ENCODE measurements at places on chromosomes 5 and 9.

DNA sequence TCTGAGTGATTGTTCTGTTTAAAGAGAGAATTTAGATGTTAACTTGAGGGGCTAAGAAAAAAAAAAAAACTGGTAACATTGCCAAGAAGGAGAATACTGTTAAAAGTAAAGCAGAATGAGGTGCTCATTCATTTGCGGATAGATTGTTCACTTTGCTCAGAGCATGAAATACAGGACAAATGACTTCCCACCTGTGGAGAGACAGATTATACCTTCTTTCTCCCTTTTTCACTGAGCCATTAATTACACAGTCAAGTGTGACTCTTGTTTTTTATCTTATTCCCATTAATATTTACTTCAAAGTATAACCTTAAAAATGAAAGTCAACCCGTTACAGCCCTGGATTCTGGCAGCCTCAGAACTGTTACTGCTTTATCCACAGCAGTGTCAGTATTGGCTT, 264.5 kb downstream of the TAF11L14 start:
- no peak for DNase-seq

DNA sequence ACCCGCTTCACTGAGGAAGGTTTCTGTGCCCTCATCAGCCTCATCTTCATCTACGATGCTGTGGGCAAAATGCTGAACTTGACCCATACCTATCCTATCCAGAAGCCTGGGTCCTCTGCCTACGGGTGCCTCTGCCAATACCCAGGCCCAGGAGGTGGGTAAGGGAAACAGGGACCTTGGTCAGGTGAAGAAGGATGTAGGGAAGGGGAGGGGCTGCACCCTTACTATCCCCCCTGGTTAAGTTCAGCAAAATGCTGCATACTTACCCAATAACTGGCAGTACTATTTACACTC, 4.4 kb downstream of the SLC4A9 start:
- no peak for DNase-seq

DNA sequence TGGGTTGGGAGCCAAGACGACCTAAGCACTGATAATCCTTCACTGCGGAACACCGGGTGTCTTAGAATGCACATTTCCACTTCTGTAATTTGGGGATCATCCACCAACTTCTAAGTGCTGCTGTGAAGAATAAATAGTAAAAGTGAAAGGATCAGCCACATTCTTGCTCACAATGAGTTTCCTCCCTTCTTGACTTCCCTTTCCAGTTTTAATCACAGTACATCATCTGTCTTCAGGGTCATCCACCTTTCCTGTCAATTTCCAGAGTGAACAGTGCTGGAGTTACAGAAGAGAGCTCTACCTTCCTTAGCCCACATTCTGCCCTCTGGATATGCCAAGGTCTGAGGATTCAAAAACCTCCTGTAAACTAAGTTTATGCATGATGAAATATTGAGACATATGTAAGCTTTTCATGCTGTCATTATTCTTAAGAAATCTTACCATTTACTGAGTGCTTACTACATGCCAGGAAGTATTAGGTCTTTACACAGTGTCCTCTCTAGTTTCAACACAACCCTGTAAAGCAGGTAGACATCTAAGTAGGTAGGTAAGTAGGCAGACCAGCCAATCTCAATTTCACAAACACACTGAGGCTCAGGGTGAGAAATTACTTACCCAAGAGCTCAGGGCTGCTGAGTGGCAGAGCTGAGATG, 105.2 kb downstream of the CDK5RAP2 start:
- no peak for DNase-seq

- no peak for DNase-seq
Observed at GRCh38 chr5:26498972-26499371, 539.4 kb downstream of the CDH9 start.

- no peak for DNase-seq
Observed at GRCh38 chr5:95725071-95725820, 5.9 kb upstream of the RHOBTB3 start.

DNA sequence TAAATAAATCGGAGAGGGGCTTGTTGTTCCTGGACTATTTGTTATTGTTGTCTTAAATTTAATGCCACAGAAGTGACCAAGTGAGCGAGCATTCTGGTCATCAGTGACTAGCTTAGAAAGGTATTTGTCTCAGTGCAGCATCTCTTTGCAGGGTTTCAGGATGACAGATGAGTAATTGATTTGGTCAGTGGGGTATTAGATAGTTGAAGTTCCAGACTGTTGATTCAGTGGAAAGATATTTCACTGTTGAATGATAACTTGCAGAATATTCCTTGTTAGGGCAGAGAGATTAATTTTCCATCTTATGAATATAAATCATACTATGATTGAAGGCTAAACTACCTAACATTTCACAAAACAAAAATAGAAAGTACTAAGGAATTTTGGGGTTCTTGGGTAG, 122.4 kb downstream of the TRIO start:
- no peak for DNase-seq

- DNase-seq: no peak
Observed at GRCh38 chr9:94918038-94918753, 191.7 kb downstream of the AOPEP start.

- no peak for DNase-seq
Observed at GRCh38 chr5:82164977-82165713, 113.0 kb downstream of the RPS23 start.

DNA sequence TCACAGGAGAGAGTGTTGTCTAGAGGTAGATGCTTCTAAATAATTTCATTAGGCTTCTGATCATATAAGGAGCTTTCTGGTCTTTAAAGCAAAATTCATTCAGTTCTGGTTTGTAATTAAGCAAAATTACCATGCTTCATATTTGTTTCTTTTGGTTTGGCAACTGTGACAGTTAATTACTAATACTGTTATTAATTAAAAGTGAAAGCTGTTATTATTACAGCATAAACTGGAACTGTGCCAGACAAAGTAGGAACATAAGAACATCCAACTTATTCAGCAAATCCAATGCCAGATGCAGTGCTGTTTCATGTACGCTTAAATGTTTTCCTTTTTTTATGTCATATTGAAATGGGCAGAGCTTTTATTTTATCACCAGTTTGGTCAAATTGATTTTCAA, 70.4 kb upstream of the DAB2 start:
- DNase-seq: no peak

DNA sequence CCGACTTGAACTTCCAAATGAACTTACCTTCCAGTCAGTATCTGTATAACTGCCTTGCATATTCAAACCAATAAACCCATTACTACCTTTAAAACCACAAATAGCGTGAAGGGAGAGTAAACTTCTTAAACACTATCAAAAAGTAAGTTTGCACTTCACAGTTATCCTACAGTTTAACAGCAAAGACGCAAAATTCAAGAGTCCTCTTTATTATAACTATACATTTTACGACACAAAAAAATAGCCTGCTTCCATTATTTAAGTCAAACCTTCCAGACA, 1.8 kb downstream of the PTBP3 start:
- DNase-seq: no peak

DNA sequence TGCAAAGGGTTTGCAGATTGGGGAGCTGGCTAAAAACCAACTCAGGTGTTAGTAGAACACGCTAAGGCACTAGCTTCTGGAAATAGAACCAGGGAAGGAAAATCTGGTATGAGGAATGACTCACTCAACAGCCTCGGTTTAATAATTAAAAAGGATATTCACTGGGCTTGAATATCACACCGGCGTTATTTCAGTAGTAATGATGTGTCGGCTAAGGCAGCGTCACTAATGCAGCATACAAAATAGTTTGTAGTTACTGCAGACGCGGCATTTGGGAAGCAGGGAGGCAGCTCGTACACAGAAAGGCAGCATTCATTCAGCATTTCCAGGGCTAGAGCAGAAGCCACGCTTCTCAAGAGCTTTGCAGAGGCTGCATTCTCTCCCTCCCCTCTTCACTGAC, 1.7 kb downstream of the ADRA1B start:
- DNase-seq: no peak

DNA sequence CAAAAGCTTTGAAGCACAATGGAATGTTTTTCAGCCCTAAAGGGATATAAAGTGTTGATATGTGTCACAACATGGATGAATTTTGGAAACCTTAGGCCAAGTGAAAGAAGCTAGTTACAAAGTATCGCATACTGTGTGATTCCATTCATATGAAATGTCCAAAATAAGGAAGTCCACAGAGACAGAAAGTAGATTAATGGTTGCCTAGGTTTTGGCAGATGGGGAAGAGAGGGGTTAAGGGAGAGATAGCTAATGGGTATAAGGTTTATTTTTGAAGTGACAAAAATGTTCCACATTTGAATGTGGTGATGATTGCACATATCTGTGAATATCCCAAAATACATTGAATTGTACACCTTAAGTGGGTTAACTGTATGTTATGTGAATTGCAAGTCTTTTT, 57.5 kb upstream of the MCCC2 start:
- no peak for DNase-seq

DNA sequence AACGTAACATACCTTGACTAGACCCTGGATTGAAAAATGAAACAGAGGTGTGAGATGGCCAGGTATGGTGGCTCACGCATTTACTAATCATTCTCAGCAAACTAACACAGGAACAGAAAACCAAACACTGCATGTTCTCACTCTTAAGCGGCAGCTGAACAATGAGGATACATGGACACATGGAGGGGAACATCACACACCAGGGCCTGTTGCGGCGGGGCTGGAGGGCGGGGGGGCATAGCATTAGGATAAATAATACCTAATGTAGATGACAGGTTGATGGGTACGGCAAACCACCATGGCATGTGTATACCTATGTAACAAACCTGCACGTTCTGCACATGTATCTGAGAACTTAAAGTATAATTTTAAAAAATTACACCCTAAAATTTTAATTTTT, 15.9 kb downstream of the RAPGEF6 start:
- DNase-seq: no peak

- no peak for DNase-seq
Observed at GRCh38 chr5:90134381-90134780, 275.2 kb downstream of the CETN3 start.

- no peak for DNase-seq
Observed at GRCh38 chr9:77598524-77598923, 49.6 kb downstream of the GNA14 start.

GRCh38 chr9:114641967-114642366, 15.6 kb downstream of the TEX53 start:
- DNase-seq: no peak

DNA sequence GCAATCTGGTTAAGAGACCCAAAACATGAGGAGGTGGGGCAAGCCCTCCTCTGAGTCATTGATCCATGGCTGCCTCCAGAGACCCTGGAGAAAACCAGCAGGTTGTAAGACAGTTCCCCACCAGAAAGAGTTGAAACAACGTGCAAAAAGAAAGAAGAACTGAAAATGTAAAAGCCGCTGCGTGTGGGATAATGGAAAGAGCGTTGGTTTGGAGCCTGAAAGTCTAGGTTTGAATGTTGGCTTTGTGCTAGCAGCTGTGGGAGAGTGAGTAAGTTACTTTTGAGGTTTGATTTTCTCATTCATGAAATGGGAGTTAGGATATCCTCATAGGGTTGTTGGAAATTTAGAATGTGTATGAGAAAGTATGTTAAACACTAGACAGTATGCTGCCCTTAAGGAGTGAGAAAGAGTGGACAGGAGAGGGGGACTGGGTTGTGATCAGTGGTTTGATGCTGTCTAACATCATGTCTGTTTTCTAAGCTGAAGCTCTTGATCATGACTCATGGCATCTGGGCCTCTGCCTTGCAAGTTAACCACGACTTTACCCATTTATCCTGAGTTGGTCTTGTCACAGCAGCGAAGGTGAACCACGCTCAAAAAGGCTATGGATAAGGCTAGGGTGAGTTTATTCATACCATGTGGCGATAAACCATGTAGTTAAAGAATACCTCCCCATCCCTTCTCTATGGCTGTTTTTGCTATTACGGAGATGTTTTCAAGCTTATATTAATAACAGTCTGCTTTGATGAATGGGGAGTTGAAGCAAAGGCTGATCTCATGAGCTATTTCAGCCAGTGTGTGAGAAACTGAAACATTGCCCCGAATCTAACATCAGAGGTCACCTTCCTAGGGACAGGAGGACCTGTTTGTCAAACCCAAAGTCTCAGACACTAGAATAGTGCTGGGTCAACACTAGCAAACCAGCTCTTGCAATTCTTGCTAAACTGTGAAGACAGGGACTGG, 41.3 kb downstream of the ZNF366 start:
- no peak for DNase-seq

- no peak for DNase-seq
Observed at GRCh38 chr5:179409806-179410205, 64.5 kb upstream of the ADAMTS2 start.

DNA sequence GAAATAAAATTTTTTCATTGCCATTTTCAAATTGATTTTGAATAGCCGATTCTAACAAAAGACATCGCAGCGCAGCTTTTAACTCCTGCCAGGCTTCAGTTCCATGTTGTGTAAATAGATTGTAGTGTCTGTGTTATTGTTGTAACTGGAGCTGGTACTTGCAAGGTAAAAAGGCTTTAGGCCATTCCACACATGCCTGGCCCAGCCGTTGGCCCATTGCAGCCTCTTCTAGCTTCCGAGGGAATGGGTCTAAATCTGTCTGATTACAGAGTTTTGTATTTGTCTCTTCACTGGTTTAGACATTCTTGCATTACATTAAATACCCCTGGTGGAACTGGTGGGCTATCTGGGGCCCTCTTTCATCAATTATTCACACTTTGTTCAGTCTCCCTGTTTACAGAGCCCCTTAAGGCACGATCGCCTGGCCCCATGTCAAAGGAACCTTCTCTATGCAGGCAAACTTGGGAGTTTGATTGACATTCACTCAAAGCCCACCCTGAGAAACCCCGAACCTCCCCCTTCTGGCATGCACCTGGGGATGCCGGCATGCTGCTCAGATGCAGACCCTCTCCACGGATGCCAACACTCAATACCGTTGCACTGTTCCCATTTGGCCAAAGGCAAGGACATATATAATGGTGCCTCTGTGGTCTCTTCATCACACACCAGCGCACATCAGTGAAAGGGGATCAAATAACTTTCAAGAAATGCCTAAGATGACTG, 281.7 kb upstream of the IRX2 start:
- DNase-seq: no peak

DNA sequence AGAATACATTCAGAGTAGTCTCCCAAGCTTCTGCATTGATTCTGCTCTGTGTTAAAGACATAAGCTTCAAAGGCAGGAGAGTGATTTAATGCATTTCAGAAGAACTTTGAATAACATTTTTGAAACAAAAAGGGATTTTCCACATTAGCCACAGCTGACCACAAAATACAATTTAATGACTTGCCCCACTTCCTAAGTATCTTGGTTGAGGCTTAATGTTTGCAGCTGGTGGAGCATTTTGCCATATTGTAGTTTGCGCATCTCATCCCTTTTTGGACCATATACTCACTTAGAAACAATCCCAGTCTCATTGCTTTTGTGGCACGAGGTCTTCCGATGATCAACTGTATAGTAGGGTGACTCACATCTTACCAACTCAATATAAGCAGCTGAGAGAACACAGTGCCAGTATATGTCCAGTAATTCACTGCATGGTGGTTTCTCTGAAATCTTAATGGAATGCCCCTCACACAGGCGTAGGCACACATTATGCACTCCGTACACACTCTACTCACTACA, 455.8 kb upstream of the PTGER4 start:
- no peak for DNase-seq
